ENCODE measurements at places on chromosomes 16 and 17.

DNA sequence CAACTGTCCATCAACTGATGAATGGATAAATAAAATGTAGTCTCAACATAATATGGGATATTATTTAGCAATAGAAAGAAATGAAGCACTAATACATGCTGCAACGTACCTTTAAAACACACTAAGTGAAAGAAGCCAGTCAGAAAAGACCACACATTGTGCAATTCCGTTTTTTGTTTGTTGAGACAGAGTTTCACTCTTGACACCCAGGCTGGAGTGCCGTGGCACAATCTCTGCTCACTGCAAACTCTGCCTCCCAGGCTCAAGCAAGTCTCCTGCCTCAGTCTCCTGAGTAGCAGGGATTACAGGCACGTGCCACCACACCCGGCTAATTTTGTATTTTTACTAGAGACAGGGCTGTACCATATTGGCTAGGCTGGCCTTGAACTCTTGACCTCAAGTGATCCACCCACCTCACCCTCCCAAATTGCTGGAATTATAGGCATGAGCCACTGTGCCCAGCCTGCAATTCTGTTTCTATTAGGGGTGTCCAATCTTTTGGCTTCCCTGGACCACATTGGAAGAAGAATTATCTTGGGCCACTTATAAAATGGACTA is 40.1 kb downstream of the SCNN1B start:
- no peak for DNase-seq

DNA sequence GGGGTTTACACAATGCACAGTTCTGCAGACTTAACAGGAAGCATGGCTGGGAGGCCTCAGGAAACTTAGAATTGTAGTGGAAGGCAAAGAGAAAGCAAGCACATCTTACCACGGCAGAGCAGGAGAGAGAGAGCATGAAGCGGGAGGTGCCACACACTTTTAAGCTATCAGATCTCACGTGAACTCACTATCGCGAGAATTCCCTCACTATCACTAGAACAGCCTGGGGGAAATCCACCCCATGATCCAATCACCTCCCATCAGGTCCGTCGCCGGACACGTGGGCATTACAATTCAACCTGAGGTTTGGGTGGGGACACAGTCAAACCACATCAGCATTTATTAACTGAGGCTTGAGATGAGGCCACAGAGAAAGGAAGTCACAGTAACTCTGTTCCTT is 326.7 kb downstream of the C16orf95 start:
- DNase-seq = no peak

DNA sequence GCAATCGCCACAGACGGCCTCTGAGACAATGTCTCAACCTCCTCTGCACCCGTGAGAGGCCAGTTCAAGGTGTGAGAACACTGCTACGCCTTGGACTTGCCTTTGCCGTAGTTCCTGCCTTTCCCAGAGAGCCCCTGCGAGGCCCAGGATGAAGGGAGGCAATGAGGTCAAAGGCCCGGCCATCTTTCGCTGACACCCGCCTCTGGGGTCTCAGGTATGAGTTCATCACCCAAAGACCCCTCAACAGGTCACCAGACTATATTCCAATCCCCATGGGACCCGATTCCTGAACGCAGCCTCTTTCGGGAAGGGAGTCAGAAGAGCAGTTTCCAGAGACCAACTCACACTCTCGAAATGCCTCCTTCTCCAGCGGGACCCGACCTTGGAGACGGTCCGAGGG is 573.5 kb downstream of the KCNJ18 start:
- no peak for DNase-seq

- DNase-seq = no peak
Measured at GRCh38 chr17:65749479-65749878, 188.0 kb upstream of the AXIN2 start.

DNA sequence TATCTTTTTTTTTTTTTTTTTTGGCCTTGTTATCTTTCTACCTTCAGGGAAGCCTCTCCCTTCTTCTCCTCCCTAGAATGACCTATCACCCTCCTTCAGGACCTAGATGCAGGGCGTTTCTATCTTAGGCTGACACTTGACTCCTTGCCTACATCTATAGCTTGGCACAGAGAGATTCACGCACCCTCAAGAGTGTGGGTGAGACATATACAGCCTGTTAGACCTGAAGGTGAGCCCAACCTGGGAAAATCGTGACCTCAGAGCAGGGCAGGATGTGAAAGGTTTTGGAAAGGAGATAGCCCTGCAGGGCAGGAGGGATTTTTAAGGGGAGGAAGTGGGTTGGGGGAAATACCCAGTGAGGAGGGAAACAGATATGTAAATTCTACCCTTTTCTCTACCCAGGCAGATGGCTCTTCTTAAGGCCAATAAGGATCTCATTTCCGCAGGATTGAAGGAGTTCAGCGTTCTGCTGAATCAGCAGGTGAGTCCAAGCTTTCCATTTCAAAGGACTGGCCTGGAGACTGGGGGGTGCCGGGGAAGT is at the start of gene AHSP:
AHSP (plus strand) TSS at position 167 of the 541 bp plus-strand sequence; CDS start at position 407, 240 bp downstream.
- no peak for DNase-seq

DNA sequence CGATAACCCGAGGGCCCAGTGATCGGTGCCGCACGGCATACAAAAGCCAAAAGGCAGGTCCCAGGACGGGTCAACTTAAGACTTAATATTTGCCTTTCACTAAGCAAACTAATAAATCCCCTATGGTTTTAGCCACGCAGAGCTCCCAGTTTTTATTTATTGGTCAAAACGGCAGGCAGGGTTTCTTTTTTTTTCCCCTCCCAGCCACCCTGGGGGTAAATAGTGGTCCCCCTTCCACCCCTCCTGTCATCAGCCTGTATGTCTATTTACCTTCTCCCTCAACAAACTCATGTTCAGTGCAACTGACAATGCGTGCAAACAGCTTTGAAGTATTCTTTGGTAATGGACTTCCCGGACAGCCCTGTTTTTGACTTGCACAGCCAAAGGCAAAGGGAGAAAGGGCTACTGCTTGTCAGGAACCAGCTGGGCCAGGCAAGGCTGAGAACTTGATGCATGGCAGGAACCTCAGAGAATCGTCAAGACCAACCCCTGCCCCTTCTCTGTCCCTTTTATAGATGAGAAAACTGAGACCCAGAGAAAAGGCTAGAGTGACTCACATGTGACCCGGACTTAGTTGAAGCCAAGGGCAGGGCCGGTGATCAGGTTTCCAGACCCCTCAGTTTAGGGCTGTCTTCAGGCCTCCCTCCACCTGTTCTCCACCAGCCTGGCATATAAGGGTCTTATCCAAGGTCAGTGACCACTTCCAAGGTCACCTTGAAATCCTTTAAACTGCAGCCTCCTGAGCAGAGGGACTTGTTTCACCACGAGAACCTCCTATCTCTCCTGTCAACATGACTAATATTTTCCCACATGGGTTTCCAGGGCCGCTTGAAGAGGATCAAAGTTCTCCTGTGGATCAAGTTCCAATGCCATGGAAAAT is 279.0 kb downstream of the SOX9 start:
- DNase-seq = no peak

GRCh38 chr17:7833795-7834541 is at the start of gene KDM6B:
Gene KDM6B, plus strand, starts transcription at chr17:7834217. Its CDS starts 11,338 bp downstream, at chr17:7845555.
- DNase-seq = peak; percentile 68

GRCh38 chr16:3458852-3459361 is 15.4 kb downstream of the NAA60 start:
- DNase-seq = no peak

- no peak for DNase-seq
Measured at GRCh38 chr16:78200623-78201096, 101.2 kb downstream of the WWOX start.

DNA sequence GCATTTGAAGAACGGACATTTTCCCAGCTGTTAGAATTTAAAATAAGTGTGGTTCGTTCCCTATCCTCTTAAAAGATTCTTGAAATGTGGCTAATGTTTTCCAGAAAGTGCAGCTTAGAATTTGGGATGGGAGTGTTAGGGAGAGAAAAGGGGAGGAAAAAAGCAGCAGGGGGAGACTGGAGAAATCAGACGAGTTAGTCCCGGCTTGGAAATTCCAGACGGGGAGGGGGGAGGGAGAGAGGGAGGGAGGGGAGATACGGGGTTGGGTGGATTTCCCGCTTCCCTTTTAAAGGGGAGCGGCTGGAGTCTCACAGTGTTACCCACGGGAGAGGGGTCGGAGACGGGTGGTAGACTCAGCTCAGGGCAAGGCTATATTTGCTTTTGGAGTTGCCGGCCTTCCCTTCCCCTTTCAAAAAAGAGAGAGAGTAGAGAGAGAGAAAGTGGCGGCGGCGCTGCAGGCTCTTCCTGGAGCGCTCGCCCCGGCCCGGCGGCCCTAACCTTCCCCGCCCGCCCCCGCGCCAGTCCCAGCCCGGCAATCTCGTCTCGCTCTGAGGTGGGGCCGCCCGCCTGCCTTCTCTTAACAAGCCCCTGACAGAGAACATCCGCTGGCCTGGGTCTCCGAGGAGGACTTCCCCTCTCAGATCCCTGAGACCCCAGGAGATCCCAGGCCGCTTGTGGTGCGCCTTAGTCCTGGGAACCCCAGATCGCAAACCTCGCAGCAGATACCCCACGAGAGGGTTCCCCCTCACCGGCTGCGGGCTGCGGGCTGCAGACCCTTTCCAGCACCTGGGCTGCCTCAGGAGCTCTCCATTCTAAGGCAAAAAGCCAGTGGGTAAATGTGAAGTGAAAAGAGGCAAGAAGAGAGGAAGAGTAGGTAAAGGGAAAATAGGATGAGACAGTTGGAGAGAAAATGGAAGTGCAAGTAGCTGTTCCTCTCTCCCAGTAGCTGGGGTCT is 6.6 kb downstream of the IGF2BP1 start:
- no peak for DNase-seq

DNA sequence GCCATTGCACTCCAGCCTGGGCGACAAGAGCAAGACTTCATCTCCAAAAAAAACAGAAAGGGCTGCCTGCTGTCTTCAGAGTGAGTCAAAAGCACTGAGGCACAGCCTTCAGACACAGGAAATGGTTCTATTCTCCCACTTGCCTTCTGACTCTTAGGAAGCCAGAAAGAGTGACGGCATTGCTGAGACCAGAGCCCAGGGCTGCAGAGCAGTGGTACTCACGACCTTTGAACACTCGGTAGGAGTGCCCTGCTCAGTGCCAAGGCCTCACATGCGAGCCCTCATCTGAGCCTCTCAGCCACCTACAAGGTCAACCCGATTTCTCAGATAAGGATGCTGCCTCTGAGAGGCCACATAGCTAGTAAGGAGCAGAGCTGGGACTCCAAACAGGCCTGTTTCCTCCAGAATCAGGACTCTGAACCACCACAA is 3.5 kb upstream of the ITGAE start:
- no peak for DNase-seq

DNA sequence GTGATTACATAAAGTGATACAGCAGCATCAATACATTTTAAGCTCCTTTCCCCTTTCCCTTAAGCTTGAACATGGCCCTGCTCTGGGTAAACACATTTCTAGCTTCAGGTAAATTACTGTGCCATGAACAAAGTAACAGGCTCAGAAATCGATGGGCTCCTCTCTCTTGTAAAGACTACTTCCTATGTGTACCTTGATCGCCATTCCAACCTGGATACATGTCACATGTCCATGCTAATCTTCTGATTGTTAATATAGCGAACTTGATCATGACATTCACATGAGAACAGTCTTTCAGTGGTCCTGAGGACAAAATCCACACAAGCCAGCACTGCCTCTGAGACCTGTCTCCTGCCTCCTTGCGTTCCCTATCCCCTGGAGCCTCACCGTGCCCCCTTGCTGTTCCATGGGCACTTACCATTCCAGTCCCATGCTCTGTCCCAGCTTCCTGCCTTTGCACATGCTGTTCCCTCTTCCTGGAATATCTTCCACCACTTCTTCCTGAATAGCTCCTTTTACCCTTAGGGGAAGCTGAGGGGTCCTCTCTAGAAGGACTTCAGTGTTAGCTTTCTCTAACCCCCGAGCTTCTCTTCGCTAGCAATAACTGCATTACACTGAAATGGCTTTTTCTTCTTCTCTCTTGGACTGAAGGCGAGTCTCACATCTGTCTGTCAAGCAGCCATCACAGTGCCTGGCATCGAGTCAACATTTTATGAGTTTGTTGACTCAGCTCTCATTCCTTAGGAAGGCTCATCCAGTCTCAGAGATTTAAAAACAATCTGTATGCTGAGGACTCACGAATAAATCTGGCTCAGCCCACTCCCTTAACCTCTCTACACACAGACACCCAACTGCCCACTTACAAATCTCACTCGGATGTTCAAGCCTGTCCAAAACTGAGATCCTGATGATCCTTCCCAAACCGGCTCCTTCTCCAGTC is 93.3 kb downstream of the ASIC2 start:
- DNase-seq = no peak

GRCh38 chr17:62717889-62718288 is 90.2 kb downstream of the MARCHF10 start:
- no peak for DNase-seq

- DNase-seq = no peak
Measured at GRCh38 chr17:81792675-81793615, 11.0 kb upstream of the GCGR start.

DNA sequence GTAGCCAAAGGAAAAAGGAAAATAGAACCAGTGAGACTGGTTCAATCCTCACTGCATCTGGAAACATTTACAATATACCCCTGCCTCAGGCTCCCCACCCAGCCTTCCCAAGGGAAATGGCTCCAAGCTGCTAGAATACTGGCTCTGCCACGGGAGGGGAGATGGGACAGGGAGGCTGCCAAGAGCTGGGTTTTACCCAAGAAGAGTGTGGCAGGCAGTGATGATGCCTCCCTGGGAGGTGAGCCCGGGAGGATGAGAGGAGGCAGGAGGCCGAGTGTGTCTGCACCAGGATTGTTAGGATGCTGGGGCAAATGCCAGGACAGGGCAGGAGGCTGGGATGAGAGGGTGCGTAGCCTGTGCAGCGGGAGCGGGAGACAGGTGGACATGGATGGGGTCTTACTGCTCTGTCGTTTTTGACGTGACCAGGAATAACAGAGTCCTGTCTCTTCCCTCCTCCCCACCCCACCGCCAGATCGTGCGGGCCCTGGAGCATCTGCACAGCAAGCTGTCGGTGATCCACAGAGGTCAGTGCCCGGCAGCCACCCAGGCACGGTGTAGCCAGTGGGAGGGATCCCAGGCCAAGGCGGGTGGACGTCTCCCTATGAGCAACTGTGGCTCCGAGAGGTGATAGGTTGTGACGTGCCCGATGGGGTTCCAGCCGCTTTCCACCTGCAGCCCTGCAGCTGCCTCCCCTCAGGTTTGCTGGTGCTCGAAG is 18.4 kb downstream of the MAP2K3 start:
- DNase-seq = no peak

- DNase-seq = no peak
Measured at GRCh38 chr16:28537076-28537475, 1.7 kb downstream of the NUPR1 start.

DNA sequence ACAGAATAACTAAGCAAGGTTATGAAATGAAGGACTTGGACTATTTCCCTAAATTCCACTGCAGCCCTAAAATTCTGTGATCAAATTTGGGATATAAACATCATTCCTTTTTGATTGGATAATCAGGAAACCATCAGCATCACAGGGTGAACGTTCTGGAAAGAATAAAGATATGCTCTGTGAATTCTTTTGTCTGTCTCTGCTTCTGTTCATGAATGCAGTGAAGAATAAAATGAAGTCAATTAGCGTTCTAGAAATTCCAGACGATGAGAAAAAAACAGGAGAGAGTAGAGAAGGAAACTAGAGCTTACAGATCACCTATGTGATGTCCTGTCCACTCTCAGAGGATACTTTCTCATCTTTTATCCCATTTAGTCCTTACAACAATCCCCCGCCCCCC is 295.1 kb upstream of the SOX9 start:
- no peak for DNase-seq
